ENCODE measurements at places on chromosomes 16 and 17.

DNA sequence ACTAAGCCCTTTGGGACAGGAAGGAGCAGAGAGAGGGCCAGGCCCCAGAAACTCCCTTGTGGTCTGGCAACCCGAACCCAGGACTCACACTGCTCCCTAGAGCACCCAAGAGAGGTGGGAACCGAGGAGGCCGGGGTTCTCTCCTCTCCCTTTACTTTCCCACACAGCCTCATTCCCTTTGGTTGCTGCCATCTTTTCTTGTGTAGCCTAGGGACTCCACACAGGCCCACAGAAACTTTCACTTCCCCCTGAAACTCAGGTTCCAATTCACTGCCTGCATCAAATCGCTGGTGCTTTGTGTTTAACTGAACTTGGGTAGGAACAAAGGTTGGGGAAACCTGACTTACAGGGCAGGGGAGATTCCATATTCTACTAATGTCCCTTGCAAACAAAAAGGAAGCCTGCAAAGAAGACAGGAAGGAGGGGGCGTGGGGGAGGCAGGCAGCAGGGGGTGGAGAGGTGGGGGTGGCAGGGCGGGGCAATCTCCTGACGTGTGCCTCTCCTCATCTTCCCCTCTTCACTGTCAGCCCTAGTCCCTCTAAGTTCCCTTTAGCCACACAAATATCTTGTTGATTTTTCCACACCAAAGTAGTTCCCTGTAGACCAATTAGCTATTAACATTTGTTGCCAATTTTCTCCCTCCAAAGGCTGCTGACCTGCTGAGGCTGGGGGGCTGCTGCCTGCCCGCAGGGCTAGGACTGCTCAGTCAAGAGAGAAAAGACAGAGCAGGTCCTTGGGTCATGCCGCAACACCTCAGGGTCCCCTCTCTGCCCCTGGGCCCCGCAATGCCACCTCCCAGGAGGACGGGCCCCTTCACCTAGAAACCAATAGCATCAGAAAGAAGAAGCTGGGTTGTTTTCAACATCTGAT lies 8.0 kb downstream of the ST3GAL2 start:
- no peaks in the 10 kb centered on the region for H3K27me3 ChIP-seq
- H3K4me3 ChIP-seq: no peak overlapping the region
- peak; percentile 24 for DNase-seq
- peaks cover 4% of the 10 kb centered on the region for H3K36me3 ChIP-seq
- H3K27ac ChIP-seq: peak overlapping the region; percentile 28
- peaks cover 46% of the 10 kb centered on the region for H3K4me1 ChIP-seq

DNA sequence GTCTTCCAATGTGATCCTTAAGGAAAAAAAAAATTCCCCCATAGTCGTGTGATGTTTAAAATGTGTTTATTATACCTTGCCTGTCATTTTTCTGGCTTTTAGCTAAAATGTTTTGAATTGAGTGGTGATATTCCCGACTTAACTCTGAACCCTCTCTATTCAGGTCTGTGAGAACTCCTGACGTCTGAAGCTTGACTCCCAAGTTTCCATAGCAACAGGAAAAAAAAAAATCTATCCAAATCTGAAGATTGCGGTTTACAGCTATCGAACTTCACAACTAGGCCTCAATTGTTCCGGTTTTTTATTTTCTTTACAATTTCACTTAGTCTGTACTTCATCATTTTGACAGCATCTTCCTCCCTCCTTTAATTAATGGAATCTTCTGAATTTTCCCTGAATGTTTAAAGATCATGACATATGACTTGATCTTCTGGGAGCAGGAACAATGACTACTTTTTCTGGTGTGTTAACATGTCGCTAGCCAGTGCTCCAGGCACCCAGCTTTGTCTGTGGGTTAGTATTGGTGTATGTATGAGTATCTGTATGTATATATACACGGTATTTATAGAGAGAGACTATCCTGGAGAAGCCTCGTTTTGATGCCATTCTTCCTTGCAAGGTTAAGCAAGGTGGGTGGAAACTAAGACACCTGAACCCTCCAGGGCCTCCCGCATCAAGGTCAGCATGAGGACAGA lies 12.8 kb upstream of the HSBP1 start:
- no peaks in the 10 kb centered on the region for H3K36me3 ChIP-seq
- no peak overlapping the region for H3K27ac ChIP-seq
- H3K4me1 ChIP-seq: no peaks in the 10 kb centered on the region
- no peaks in the 10 kb centered on the region for H3K27me3 ChIP-seq
- no peak for DNase-seq

- DNase-seq: no peak
- H3K4me1 ChIP-seq: peaks cover 7% of the 10 kb centered on the region
- peak overlapping the region; percentile 72 for H3K4me3 ChIP-seq
Measured at GRCh38 chr17:4986403-4986802, 1.1 kb downstream of the CAMTA2 start.

DNA sequence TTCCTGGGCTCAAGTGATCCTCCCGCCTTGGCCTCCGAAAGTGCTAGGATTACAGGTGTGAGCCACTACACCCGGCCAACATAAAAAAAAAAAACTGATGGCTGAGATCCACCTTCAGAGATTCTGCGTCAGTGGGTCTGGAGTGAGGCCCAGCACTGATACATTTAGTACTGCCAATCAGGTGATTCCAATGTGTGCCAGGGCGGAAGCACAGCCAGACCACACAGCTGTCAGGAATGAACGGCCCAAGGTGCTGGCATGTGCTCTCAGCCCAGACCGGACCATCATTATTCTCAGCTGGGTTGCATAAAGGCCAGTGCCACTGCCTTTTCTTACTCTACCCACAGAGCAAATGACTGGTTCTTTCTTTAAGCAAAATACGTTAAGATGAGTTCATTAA lies 1.2 kb upstream of the BCO1 start:
- no peaks in the 10 kb centered on the region for H3K4me1 ChIP-seq
- peaks cover 2% of the 10 kb centered on the region for H3K27me3 ChIP-seq
- no peak overlapping the region for H3K4me3 ChIP-seq
- no peak for DNase-seq
- H3K27ac ChIP-seq: no peak overlapping the region

DNA sequence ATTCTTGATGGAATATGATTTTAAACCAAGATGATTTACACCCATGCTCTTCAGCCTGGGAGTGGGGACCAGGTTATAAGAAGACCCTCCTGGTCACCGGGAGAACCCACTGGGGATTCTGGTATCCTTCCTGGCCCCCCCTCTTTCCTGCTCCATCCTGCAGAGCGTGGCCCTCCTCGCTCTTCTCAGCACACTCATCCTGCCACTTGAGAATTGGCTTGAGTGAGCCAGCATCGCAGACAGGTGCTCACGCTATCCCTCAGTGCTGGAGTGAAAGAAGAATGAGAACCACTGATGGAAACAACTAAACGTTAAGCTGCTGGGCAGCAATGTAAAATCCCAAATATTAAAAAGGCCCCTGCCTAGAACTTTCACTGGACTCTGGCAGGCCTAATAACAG lies 98.0 kb downstream of the CYTH1 start:
- DNase-seq: no peak
- H3K27me3 ChIP-seq: no peaks in the 10 kb centered on the region

- no peak overlapping the region for H3K4me3 ChIP-seq
- no peaks in the 10 kb centered on the region for H3K27me3 ChIP-seq
- H3K4me1 ChIP-seq: no peaks in the 10 kb centered on the region
- no peaks in the 10 kb centered on the region for H3K36me3 ChIP-seq
- H3K27ac ChIP-seq: no peak overlapping the region
Measured at GRCh38 chr16:64356267-64356666, 765.6 kb downstream of the CDH11 start.

GRCh38 chr16:49463529-49463928 lies 89.9 kb downstream of the C16orf78 start:
- H3K27ac ChIP-seq: no peak overlapping the region
- no peak for DNase-seq
- no peaks in the 10 kb centered on the region for H3K4me1 ChIP-seq
- no peak overlapping the region for H3K4me3 ChIP-seq

GRCh38 chr16:50884066-50884860 lies 142.4 kb downstream of the CYLD start:
- no peaks in the 10 kb centered on the region for H3K36me3 ChIP-seq
- H3K4me1 ChIP-seq: no peaks in the 10 kb centered on the region
- no peaks in the 10 kb centered on the region for H3K27me3 ChIP-seq

GRCh38 chr17:933312-934073 lies 46.1 kb downstream of the NXN start:
- no peak overlapping the region for H3K4me3 ChIP-seq
- 0 out of 2 replicates have a peak, but pooled peaks cover 4% of the 10 kb centered on the region for H3K27me3 ChIP-seq
- H3K27ac ChIP-seq: peak overlapping the region; percentile 86
- H3K4me1 ChIP-seq: peaks cover 19% of the 10 kb centered on the region
- DNase-seq: peak; percentile 99

DNA sequence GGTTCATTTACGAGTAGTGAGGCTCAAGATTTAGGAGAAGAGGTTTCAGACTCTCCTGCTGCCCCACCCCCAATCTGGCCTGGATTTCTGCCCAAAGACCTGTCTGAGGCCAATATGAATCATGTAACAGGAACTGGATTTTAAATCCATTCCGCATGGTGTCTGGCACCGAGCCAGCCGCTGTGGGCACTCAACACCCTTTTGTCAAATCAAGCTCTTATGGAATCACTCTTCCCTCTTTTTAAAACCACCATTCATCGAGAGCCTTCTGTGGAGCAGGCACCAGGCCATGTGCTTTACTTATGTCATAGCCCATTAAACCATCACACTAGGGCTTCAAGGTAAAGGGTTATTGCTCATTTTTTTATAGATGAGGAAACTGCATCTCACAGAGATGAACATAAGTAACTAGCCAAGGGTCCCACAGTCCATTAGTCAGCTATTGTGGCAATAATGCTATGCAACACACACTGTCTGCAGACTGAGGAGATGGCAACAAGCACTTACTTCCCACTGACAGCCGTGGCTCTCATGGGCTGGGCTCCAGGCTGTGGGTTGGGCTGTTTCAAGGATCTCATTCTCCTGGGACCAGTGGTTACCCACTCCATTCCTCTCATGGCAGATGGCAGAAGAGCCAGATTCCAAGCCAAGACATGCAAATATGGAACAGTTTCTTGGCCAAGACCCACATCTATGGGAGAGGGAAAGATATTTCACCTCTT lies 93.6 kb downstream of the WSCD1 start:
- no peaks in the 10 kb centered on the region for H3K36me3 ChIP-seq
- no peak overlapping the region for H3K27ac ChIP-seq
- no peak for DNase-seq
- H3K27me3 ChIP-seq: no peaks in the 10 kb centered on the region
- H3K4me1 ChIP-seq: no peaks in the 10 kb centered on the region

DNA sequence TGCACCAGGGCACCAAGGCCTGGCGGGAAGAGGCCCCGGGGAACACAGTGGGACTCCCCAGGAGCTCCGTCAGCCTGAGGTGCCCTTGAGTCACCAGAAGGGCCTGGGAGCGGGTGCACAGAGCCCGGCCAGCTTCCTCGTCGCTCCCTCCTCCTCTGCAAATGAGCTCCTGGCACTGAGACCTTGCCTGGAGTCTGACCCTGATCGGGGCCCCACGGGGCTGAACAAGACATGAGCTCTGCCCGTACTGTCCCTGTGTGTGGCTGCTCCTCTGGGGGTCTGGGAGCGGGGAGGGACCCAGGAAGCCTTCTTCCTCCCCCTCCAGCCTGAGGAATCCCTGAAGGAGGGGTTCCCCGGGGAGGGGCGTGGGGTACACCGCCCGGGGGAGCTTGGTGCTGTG lies 36.4 kb upstream of the SSTR5 start:
- no peaks in the 10 kb centered on the region for H3K36me3 ChIP-seq
- no peaks in the 10 kb centered on the region for H3K4me1 ChIP-seq
- no peak overlapping the region for H3K27ac ChIP-seq
- H3K27me3 ChIP-seq: peaks cover 19% of the 10 kb centered on the region
- H3K4me3 ChIP-seq: no peak overlapping the region

GRCh38 chr17:22694362-22695227 lies 1002.3 kb downstream of the KCNJ18 start:
- no peaks in the 10 kb centered on the region for H3K4me1 ChIP-seq
- no peak overlapping the region for H3K27ac ChIP-seq
- no peaks in the 10 kb centered on the region for H3K36me3 ChIP-seq
- no peaks in the 10 kb centered on the region for H3K27me3 ChIP-seq
- DNase-seq: no peak
- no peak overlapping the region for H3K4me3 ChIP-seq

GRCh38 chr17:56832446-56832845 lies 1.3 kb downstream of the C17orf67 start:
- no peak for DNase-seq
- peak overlapping the region; percentile 30 for H3K4me3 ChIP-seq
- H3K4me1 ChIP-seq: peaks cover 8% of the 10 kb centered on the region
- no peaks in the 10 kb centered on the region for H3K36me3 ChIP-seq

DNA sequence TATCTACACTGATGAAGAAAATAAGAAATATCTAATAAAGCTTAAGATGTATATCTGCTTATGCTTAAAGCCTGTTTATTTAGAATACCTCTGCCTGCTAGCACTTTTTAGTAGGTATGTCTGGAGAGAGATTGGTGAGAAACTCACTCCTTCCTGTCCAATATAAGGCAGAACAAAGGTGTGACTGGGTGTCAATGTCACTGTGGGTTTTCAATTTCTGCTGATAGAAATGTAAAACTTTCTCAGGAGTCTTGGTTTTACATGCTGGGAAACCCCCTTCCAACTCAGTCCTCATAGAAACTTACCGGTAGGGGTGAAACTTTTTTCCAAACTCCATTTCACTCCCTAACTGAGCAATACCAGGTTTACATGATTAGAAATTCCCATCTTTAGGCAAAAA lies 17.8 kb upstream of the MPHOSPH6 start:
- H3K27ac ChIP-seq: no peak overlapping the region
- peaks cover 3% of the 10 kb centered on the region for H3K4me1 ChIP-seq
- no peaks in the 10 kb centered on the region for H3K36me3 ChIP-seq
- no peak for DNase-seq
- peaks cover 1% of the 10 kb centered on the region for H3K27me3 ChIP-seq

DNA sequence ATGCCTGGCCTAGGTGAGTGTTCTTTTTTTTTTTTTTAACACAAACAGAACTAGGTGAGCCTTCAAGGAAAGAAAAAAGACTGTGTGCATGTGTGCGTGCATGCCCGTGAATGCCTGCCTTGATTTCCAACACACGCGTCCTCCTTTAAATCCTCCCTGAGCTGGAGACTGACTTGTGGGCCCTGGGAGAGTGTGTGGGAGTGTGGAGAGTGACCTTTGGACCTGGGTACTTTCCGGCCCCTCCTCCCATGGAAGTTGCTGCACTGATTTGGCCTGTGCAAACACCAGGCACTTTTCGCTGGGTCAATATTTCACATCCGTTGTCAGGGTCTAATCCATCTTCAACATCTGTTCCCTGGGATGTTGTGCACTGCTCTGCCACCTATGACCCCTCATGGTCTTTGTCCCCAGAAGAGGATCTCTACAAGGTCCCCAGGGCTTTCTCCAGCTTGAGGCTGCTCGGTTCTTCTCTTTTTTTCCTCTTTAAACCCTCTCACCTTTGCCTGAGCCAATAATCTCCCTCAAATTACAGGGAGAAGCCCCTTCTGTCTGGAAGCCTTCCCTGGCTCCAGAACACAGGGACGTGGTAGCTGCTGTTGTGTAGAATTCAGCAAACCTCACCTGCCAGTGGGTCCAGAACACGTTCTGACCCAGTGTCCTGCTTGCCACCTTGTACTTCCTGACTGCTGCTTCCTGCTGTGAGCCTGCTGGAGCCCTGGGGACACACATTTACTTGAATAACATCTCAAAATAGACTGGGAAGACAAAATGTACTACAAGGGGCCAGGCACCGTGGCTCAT lies 20.8 kb upstream of the ATP5MC1 start:
- H3K4me3 ChIP-seq: no peak overlapping the region
- no peaks in the 10 kb centered on the region for H3K4me1 ChIP-seq
- DNase-seq: no peak
- H3K36me3 ChIP-seq: no peaks in the 10 kb centered on the region
- H3K27ac ChIP-seq: no peak overlapping the region

GRCh38 chr16:59116744-59117143 lies 382.6 kb upstream of the GOT2 start:
- H3K27me3 ChIP-seq: no peaks in the 10 kb centered on the region
- no peak overlapping the region for H3K4me3 ChIP-seq
- no peaks in the 10 kb centered on the region for H3K36me3 ChIP-seq

Data from IMR-90 (cell line).